ENCODE measurements at places on chromosomes 16 and 17.

DNA sequence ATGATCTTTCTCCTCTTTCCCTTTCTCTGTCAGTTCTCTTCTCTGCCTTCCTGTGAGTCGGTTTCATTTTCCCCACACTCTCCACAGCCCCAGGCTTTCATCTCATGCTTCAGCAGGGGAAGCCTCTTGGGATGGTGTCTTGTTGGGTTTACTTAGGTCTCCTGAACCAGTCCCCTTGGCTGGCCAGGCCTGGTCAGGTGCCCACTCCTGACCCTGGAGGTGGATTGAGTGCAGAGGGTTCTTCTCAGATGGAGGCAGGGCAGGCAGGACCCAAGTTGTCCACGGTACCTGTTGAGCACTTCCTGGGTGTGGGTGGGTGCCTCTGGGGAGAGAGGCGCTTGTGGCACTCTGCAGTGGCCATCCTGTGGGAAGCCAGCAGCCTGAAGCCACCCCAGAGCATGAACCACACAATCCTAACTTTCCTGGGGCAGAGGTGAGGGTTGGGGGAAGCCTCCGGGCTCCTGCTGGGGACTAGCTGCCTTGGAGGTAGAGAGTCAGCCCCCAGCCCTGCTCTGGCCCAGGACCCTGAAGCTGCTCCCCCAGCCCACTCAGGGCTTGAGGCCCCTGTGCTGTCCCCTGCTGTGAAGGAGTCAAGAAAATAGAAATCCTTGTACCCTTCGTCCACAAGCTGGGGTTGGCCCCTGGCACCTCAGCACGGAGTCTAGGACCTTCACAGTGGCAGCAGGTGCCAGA, 2.0 kb upstream of the RAP1GAP2 start:
- DNase-seq = no peak

DNA sequence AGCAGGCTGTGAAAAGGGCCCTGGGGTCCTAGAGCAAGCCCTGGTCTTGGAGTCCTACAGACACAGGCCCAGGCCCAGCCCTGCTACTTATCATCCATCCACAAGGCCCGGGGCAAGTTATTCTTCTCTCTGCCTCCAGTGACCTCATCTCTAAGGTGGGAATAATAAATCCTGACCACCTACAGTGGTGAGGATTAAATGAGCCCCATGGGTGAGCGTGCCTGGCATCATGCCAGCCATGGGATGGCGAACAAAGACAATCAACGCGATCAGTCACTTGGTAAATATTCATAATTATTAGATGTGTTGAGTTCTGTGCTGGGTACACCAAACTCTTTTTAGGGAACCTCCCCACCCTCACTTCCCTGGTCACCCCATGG, 5.5 kb downstream of the KRT15 start:
- no peak for DNase-seq

DNA sequence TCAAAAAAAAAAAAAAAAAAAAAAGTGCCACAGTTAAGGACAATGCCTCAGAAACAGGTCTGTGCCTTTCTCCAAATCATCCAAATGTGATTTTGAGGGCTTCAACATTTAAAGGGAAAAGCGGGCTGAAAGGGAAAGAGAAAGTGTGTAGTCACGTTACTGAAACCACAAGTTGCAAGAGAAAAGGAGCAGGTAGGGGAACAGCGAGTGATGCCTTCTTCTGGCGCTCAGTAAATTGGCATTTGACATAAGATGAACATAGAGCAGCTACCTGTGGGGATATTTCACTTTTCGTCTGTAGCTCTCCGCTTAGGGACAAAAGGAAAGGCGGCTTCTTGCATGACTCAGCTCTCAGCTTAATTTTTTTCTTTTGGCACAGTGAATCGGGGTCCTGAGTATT, 11.1 kb downstream of the CMTM2 start:
- DNase-seq = no peak

DNA sequence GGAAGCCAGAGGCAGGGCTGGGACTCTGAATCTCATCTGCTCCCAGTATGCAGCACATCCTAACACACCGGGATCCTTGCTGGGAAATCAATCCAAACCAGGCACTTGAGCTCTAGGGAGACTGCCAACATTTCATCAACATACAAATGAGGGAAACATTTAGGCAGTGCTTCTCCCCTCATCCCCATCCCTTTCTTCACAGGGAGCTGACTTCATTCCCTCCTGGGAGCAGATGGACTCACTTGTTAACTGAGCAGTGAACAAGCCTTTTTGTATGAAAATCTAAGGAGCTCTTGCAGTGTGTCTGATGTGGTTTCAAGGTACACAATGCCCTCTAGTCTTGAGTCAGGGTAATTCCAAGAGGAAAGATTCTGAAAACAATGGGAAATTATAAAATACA, 96.3 kb downstream of the TMEM114 start:
- no peak for DNase-seq

DNA sequence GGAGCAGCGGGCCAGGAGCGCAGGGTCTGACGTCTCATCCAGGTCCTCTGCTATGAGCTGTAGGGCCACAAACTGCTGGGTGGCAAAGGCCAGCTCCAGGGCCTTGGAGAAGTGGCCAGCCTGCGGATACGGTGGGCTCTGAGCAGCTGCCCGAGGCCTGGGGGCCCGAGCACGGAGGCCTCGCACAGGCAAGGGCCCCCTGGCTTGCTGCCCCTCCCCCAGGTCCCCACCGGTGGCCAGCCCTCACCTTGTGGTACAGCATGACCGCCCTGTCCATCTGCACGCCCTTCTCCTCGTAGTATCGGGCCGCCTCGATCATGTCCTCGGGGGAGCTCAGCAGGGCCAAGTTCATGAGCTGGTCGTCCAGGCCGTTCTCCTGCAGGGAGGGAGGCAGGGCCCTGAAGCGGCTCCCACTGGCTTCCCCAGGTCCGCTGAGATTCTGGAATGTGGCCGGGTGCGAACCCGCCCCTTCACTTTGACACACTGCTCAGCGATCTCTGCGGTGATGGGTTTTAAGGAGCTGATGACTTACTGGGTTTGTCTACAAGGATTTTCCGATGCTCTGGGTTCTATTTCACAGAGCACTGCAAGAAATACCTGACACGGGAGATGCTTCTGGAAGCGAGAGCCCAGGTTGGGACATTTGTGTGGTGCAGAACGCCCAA, 9.8 kb upstream of the TMEM204 start:
- no peak for DNase-seq

DNA sequence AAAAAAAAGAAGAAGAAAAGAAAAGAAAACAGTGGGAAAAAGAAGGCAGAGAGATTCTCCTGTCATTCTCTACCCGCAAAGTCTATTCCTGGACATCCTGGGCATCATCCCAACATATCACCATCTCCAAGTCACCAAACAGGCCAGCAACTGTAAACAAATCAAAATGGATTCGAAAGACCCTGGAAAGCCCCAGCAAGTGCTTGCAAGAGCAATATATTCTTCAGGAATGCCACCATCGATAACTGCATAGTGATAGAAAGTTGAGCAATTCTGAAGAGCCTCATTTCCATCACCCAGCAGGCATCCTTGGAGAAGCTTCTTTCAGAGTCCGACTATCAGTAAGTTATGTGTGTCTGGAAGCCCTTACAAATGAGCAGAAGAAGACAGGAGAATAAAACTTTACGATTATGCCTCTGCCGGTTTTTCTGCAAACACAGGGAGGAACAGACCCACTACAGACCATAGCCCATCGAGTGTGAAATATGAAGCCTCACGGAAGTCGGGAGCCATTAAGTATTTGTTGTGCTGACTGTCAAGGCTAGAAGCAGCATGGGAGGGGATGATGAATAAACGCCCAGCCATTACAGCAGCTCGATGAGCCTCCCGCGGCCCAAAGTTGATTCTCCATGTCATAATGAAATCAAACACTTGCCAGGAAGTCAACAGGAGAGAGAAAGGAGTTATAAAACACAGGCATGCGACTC, 64.5 kb upstream of the SEC14L1 start:
- peak; percentile 38 for DNase-seq

DNA sequence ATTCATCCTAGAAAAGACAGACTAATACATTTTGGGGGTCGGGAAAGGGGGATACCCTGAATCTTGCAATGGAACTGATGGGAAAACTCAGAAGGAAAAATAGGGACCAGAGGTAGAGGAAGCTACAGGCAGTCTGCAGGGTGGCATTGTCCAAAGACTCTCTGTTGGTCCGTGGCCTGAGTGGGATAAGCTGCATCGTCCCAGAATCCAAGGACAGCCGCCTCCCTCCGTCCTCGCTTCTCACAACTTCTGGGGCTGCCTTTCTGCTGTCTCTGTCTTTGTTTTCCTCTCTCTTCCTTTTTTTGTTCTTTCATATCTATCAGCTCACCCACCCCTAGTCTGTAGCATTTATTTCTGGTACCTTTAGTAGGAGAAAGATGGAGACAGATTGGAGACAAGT, 1052.6 kb upstream of the RBFOX1 start:
- no peak for DNase-seq

GRCh38 chr16:60641067-60641665, 1395.1 kb downstream of the CDH8 start:
- no peak for DNase-seq

- DNase-seq = no peak
These were observed at the start of gene CMTM1 for GRCh38 chr16:66566051-66566901. CMTM1 (plus strand) TSS chr16:66566439; CDS start chr16:66566514, 75 bp downstream.

DNA sequence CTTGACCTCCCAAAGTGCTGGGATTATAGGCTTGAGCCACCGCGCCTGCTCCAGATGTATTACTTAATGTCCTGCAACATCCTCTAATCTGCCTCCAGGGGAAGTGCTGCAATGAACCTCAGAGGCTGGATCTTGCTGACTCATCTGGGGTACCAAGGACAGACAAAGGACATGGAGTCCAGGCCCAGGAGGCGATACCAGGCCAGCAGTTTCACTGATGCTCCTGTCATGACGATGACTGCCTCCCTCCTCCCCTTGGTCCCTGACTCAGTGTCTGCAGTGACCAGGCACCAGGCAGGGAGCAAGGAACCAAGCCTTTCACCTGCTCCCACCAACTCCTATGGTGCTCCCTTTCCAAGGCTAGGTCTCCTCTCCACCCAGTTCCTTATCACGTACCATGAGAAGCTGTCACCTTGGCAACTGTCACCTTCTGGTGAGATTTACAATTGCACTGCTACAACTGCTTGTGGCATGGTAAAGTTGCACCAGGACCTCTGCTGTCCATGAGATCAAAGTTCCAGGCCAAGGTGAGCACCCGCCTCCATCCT, 21.6 kb upstream of the PHOSPHO1 start:
- peak; percentile 62 for DNase-seq

DNA sequence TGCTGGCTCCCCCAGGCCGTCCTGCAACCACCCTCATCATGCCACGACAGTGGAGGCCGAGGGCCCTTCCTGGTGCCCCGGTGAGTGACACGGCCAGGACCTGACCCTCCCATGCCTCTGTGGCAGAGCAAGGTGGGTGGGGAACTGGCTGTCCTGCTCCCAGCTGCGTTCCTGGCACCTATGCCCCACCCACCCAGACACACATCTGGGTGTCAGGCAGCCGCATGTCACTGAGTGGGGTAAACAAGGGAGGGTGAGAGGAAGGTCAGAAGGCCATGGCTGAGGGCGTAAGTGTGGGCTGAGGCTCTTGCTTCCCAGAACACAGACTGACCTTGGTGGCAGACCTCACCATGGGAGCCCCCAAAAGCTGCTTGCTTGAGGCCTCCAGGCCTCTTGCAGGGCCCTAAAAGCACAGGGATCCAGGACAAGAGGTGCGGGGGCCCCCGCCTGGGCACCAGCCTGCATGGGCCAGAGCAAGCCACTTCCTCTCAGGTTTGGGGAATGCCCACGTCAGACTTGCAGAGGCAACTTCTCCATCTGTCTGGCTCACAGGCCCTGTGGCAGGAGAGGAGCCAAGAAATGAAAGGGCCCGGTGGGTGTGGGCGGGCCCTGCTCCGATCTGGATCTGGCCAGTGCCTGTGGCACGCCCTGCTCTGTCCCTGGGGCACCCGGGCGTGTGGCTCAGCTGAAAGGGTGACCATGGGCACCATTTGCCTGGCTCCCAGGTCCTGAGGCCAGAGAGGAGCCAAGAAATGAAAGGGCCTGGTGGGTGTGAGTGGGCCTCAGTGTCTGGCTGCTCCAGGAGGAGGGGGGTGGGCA, 3.9 kb upstream of the CCDC57 start:
- DNase-seq = peak; percentile 63

GRCh38 chr17:63452962-63453551, 7.0 kb upstream of the CYB561 start:
- DNase-seq = no peak

DNA sequence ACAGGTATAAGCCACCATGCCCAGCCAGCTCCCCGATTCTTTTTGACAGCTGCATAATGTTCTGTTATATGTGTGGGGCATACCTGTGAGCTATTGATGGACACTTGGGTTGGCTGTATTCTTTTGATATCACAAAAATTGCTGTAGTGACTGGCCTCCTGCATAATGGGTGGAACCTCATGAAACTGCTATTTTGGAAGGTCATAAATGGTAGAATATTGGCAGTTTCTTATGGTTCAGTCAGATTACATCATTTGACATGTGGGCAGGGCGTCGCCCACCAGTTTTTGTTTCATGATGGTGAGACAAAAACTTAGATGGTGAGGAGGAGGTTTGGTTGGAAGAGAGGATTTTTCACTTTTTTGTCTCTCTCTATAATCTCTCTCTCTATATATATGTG, 26.7 kb upstream of the POLR3E start:
- no peak for DNase-seq

DNA sequence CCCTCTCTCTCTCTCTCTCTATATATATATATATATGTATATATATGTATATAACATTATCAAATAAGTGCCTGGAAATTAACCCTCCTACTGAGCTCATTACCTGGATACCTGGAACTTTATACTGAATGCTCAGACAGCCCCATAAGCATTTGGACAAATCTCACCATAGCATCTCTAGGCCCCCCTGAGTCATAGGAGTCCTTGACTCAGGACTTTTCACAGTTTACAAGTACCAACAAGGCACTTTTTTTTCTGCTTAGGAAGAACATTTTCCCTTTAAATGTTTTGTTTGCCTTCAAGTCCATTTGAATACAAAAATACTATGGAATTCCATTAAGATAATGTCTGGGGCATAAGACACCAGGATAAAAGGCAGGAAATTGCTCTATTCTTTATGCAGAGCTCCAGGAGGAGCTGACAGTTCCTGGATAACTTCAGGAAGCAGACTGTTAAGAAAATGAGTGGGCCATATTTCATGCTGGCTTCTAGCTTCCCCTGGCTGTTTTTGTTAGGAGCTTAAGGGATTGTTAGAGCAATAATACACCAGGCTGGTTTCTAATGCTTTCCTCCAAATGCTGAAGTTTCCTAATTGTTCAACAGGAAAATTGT, 171.7 kb upstream of the ASIC2 start:
- no peak for DNase-seq

GRCh38 chr17:40705584-40705983, 2.0 kb upstream of the KRT24 start:
- DNase-seq = no peak

- DNase-seq = peak; percentile 73
These were observed 10.3 kb downstream of the CDRT4 start for GRCh38 chr17:15456972-15457722.

DNA sequence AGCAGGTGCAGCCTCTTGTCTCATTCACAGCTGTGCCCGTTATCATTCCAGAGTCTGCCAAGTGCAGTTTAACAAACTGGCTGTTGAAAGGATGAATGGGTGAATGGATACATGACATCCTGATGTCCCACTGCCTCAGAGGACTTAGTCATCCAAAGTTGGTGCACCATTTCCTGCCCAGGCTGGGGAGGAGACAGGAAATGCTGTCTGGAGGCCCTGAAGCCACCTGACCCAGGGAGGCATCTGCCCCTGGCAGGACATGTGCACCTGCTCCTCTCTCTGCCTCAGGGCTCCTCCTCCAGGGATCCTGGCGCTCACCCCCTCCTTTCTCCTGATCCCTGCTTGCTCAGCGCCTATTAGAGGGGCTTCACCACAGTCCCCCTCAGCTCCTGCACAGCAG, 1.8 kb upstream of the CD300C start:
- DNase-seq = no peak

All from choroid plexus epithelial cell (primary cell).